ENCODE measurements at places on chromosomes 13 and 19.

GRCh38 chr19:47821460-47822020 lies at the start of gene CRX:
TSS of gene CRX (plus strand) at chr19:47821937. CDS start at chr19:47834444, 12,507 bp downstream.
- DNase-seq = no peak

GRCh38 chr13:68023838-68024581 lies 793.9 kb upstream of the PCDH9 start:
- no peak for DNase-seq

DNA sequence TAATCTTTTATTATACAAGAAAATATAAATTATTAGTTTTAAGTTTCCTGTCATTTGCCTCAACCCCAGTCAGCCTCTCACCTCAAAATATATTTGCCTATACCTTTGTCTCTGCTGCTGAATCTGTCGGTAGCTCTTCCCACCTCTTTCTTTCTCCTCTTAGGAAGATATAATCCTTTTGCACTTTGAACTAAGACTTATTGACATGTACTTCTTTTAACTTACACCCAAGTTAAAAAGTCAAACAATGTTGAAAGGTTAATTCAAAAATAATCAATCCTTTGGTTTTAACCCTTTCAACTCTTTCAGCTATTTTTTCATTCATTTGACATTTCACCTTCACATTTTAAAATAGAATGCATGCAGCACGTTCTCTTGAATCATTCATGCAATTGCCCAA lies 9.0 kb upstream of the KL start:
- no peak for DNase-seq

DNA sequence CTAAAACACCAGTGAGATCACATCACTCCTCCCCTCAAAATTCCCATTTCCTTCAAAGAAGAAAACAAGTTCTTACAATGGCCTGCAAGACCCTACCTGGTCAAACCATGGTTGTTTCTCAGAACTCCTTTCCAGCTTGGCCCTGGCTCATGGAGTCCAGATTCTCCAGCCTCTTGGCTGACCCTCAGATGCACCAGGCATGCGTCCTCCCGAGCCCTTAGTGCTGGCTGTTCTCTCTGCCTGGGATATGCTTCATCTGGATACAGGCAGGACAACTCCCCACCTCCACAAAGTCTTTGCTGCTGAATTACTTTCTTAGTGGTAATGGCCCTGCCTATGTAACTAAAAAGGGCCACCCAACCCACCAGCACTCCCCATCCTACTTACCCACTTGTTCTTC lies 94.3 kb downstream of the MBNL2 start:
- no peak for DNase-seq

GRCh38 chr19:20912973-20913372 lies 10.1 kb upstream of the ZNF85 start:
- DNase-seq = no peak

- no peak for DNase-seq
Measured at GRCh38 chr19:29577649-29577963, 28.5 kb upstream of the POP4 start.

DNA sequence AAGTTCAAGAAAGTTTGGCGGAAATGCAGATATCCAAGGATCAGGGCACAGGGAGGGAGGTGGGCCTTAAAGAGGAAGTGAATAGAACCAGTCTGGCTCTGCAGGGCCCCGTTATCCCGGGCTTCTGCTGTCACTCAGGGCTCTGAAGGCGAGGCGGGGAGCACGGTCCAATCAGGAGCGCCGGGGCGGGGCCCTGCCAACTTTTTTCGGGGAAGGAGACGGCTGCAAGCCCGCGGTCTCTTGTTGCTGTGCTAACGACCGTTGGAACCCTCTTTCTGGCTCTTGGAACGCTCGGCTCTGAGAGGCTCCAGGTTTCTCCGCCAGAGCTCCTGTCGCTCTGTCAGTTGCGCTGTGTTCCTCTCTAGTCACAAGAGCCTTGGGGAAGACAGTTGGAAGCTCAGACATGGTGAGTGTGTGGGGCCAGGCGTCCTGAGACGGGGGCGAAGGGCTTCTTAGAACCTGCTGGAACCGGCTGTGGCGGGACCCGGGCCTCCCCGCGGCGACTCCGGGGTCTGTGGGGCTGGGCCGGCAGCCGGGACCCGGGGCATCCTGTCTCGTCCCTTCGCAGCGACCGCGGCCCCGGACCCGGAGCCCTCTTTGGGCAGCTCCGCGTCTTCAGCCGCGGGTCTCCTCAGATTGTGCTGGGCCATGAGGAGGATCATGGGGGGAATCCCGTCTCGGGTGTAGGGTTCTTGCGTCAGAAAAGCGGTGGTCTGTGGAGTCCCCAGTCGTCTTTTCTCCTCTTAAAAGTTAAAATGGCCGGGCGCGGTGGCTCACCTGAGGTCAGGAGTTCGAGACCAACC lies 27.7 kb downstream of the ZNF844 start:
- peak; percentile 83 for DNase-seq

- no peak for DNase-seq
Measured at GRCh38 chr13:61258185-61258584, 157.5 kb downstream of the PCDH20 start.

DNA sequence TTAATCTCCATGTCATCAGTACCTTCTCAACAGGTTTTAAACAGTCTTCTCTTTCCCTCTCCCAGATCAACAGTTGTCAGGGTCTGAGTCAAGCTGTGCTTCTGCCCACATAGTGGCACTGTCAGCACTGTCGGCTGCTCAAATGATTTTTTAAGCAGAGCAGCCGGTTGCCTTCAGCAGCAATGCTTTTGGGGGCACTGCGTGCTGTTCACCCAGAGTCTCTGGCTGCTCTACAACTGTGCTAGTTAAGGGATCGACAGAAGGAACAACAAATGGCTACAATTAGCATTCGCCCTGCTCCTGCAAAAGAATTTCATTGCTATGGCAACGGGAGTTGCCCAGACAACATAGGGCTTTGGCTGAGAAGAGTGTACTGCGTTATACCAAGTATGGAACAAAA lies 412.9 kb downstream of the DIAPH3 start:
- DNase-seq = no peak

- DNase-seq = no peak
Measured at GRCh38 chr13:27053902-27054595, 117.6 kb downstream of the USP12 start.

- no peak for DNase-seq
Measured at GRCh38 chr19:55504252-55504603, 16.0 kb downstream of the SSC5D start.

DNA sequence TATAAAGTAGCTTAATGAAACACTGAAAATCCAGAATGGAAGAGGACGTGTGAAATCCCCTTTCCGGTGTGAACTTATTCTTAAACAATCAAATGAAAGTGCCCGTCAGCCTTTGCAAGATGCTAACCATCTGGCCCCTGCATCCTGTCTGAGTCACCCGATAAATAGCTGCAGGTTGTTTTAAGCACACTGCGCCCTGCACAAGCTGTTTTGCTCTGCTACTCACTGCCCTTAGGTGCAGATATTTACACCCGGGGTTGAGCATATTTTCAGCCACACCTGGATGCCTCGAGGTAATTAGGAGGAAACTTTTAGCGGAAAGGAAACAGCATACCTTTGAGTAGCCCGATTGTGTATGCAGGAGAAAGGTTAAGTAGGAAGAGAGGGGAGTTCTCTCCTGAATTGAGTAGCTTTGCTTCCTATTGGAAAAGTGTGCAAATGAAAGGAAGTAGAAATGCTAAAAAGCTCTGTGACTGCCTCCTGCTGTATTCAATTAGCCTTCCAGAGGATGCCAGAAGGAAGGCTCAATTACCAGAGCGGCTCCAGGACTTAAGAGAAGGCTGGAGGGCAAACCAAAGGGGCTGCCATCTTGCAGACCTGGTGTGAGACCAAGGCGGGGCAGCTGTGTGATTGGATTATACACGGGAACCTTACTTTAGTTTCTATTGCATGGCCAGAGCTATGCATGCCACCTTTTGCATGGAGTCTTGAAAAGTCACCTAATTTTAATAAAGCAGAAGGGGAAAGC lies 42.5 kb downstream of the IRS2 start:
- peak; percentile 9 for DNase-seq

- DNase-seq = no peak
Measured at GRCh38 chr13:107208889-107209288, 641.0 kb upstream of the ARGLU1 start.

DNA sequence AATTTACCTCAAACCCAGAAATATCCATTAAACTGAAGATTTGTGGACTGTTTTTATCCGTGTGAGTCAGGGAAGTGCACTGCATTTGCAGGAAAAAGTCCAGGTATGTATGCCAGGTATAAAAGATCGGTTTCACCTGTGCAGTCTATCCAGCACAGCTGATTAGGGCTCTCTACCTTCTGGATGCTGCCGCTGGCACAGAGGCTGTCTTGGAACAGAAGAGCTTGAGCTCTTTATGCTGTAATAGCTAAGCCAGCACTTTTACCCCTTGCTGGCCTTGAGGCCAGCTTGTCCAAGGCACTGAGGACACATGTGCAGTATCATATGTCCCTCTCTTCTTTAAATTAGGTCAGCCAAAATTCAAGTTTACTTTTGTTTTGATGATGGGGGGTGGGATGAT lies 851.0 kb downstream of the DIAPH3 start:
- DNase-seq = no peak

- DNase-seq = no peak
Measured at GRCh38 chr13:45003417-45003816, 14.1 kb downstream of the GPALPP1 start.

DNA sequence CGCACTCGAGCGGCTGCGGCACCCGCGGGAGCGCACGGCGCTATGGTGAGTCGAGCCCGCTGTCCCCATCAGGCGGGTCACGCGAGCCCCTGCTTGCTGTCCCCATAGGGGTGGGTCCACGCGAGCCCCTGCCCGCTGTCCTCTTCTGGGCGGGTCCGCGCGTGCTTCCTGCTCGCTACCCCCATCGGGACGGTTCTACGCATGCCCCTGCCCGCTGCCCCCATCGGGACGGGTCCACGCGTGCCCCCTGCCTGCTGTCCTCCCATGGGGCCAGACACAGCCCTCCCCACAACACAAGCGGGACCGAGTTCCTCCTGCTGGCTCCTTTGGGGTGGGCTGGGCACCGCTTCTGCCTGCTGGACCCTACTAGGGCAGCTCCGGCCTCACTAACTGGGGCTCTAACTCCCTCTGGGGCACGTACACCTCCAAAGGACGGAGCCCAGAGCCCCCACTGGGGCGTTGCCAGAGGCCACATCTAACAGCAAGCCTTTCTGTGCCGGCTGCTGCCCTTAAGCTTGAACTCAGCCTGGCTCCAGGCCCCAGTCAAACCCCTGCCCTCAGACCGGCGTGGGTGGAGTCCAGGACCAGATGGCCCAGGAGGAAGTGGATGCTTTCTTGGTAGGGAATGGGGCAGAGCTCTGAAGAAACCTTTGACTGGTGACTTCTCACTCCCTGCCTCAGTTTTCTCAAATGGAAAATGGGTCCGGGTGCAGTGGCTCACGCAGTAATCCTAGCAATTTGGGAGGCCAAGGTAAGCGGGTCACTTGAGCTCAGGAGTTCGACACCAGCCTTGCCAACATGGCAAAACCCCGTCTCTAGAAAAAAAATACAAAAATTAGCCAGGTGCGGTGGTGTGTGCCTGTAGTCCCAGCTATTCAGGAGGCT lies 722 bp downstream of the COLGALT1 start:
- peak; percentile 59 for DNase-seq

GRCh38 chr13:100620792-100621191 lies 32.2 kb upstream of the GGACT start:
- no peak for DNase-seq

- no peak for DNase-seq
Measured at GRCh38 chr19:53696951-53697350, 65.2 kb downstream of the DPRX start.

DNA sequence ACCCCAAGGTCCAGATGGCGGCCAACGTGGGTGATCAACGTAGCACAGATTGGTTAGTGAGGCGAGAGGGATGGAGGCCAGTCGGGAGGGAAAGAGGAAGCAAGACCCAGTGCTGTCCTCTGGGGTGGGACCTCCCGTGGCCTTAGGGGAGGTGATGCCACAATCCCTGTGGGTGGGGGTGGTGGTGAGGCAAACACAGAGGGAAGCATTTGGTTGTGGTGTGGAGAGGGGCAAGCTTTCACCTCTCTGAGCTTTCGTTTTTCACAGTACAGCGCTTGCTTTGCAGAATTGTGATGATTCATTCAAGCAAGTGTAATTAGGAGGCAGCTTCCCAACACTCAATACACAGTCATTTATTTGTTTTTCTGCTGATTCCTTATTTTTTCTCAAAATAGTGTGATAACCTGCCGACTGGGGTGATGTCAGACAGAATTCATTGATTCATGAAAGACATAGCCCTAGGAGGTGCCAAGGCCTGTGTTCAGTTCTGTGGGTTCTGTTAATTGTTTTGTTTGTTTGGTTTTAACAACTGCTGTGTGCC lies 2.4 kb downstream of the LENG8 start:
- DNase-seq = peak; percentile 1

Data from stimulated activated CD4-positive, alpha-beta T cell treated with anti-CD3 and anti-CD28 coated beads, Interleukin-2, amount 100 ng/mL, for 24 hours (primary cell).